ENCODE measurements at places on chromosomes 4 and X. TPM values are rescaled to one million over a fixed set of nuclear protein-coding genes. Genes with fewer than 3 reads are reported as not detected.

GRCh38 chr4:4457803-4458553 lies 71.1 kb downstream of the NSG1 start:
- no peak for DNase-seq

DNA sequence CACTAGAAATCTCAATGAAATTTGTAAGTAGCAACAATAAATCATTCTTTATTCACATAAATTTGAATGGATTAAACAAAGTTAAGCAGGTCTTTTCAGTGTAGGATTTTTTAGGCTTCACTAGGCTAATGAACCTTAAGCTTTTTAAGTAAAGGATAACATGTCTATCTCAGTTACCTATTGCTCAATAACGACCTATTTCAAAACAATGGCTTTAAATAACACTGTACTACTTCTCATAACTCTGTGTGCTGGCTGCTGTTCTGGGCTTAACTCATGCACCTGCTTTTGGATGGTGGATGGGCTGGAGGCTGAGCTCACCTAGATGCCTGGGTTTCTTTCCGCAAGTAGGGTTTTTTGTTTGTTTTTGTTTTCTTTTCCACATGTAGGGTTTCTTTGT lies 495.0 kb upstream of the SLIT2 start:
- DNase-seq = no peak

The ENOX2 gene
- 7.9 TPM for total RNA-seq

DNA sequence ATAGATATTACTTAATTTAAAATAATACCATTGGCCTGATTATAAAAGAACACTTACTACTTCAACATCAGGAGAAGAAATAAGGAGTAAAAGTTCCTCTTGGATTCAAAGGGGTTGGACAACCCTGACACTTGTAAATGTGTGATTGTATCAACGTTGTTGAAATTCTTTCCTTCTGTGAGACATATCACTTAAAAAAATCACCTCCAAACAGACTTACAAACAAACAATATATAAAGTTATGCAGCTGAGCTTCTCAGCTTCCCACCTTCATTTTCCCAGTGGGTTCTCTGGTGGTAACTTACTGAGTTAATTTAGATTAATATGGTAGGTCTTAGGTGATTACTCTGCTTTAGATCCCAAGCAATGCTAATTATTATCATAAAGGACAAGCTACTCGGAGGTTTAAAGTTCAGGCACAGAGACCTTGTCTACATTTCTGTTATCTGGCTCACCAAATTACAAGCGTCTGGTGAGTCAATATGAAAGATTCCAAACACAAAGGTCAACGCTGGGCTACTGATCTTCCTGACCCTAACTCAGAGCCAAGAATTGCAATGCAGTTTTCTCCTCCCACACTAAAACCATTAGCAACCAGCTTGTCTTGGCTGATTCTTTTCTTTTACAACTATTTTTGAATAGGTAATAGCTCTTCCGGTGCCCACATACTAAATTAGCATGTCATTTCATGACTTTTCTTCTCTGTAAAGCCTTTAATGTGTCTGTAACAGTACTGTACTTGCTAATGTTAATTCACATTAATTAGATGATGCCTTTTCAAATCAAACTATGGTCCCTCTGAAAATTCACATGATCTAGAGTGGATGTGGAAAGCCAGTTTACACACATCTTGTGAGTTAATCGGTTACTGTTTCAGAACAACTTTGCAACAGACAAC lies 157.6 kb downstream of the RASL11B start:
- DNase-seq = no peak

GRCh38 chrX:45479196-45479834 lies 278.6 kb upstream of the DIPK2B start:
- DNase-seq = no peak

DNA sequence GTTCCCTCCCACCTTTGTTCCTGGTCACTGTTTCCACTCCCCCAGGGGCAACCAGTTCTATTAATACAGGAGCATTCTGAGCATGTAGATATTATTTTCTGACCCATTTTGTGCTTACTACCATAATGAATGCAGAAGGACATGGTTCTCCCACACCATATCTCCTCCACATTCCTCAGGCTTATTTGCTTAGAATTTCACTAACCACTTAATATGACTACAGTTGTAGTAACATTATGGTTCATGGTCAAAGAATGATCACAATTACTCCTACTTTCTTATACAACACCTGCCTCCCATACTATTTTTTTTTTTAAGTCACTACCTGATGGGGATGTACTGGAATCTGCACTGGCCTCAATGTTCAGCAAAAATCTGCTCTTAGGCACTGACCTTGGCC lies 7.5 kb upstream of the FAM184B start:
- DNase-seq = no peak

GRCh38 chr4:111492496-111492895 lies 652.8 kb upstream of the FAM241A start:
- DNase-seq = no peak

DNA sequence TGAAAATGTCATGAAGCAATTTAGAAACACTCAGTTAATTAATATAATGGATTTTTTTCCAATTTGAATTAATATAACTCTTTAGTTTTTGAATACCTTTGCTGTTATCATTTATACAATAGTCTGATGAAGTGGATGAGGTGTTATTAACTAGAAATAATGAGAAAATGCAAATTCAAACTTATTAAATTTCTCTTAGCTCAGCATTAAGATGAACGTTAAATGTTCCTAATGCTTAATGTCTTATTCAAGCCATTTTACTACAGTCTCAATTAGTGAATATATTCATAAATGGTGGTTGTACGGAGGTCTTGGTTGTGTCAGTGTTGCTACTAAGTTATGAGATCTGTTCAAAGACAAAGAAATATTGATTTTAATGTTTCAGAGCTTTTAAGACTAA lies 186.3 kb downstream of the DTHD1 start:
- DNase-seq = no peak

- no peak for DNase-seq
Measured at GRCh38 chr4:61772126-61772525, 572.0 kb downstream of the ADGRL3 start.

DNA sequence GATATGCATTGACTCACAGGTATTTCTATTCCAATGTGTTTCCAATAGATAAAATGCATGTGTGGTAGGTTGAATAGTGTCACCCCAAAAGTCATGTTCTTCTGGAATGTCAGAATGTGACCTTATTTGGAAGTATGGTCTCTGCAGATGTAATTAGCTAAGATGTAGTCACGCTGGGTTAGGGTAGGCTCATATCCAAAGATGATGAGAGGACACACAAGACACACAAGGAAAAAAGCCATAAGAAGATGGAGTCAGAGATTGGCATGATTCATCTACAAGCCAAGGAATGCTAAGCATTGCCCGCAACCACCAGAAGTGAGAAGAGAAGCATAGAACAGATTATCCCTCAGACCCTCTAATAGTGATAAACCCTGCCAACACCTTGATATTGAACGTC lies 17.5 kb downstream of the ZNF330 start:
- no peak for DNase-seq

- DNase-seq = no peak
Measured at GRCh38 chr4:63619771-63620170, 789.5 kb downstream of the TECRL start.

The SHOX gene
- 2.8 TPM for total RNA-seq

The TRIML2 gene
- not detected for total RNA-seq

GRCh38 chrX:42089031-42089430 lies 165.7 kb upstream of the CASK start:
- no peak for DNase-seq

- DNase-seq = no peak
Measured at GRCh38 chr4:68162196-68162595, 32.5 kb upstream of the TMPRSS11F start.

The RNF212 gene
- total RNA-seq = not detected

- DNase-seq = no peak
Measured at GRCh38 chrX:110015032-110015431, 12.1 kb downstream of the TMEM164 start.

GRCh38 chr4:101042847-101043246 lies 304.5 kb downstream of the PPP3CA start:
- DNase-seq = no peak
